ENCODE measurements at places on chromosomes 5 and 9.

GRCh38 chr9:131101207-131101964 is 5.1 kb downstream of the AIF1L start:
- DNase-seq = no peak

- DNase-seq = no peak
Measured at GRCh38 chr9:518540-518939, 303.9 kb downstream of the DOCK8 start.

- peak; percentile 74 for DNase-seq
Measured at GRCh38 chr9:38038307-38039089, 30.5 kb downstream of the SHB start.

DNA sequence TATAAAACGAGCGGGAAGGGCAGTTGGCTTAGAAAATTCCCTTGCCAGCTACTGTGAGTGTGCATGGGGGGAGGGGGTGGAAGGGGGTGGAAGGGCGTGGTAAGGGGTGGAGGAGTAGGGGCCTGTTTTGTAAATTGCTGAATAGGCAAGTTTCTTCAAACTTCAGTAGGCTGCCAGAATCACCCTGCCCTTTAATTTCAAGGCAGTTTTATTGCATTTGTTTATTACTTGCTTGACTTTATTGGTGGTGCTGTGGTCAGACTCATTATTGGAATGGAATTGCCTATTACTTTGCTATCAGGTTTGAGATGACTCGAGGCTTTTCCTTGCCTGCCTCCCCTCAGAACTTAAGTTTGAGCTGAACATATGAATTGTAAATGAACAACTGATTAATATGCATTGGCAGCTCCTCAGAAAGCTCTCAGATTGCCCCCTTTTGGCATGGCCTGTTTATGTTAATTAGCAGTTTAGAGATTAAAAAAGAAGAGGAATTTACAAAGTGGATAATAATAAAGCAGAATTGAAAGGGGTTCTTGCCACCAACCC is 76.0 kb downstream of the SEMA6A start:
- DNase-seq = no peak

GRCh38 chr5:54453046-54453445 is 2.5 kb upstream of the HSPB3 start:
- no peak for DNase-seq

GRCh38 chr5:76474377-76474776 is 71.3 kb downstream of the IQGAP2 start:
- no peak for DNase-seq

DNA sequence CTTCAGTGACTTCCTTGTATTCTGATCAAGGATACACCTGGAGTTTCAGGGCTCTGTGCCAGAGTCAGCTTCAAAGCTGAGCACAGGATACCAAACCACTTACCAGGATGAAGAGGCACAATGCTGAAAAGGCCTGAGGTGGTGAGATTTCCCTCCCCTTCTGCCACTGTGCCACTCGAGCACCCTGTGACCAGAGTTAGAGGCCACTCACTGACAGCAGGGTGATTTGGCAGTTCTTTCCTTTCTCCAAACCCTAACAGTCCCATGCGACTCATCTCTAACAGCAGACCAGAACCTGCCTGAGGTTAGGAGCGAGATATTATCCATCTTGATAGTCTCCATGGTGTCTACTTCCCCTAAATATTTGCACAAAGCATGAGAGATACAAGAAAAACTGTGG is 1.8 kb downstream of the PLGRKT start:
- peak; percentile 63 for DNase-seq

GRCh38 chr5:141494761-141495452 is 6.0 kb downstream of the PCDHGC5 start:
- no peak for DNase-seq
